Erythroblast (primary cell): ENCODE measurements at places on chromosomes 2 and 18.

DNA sequence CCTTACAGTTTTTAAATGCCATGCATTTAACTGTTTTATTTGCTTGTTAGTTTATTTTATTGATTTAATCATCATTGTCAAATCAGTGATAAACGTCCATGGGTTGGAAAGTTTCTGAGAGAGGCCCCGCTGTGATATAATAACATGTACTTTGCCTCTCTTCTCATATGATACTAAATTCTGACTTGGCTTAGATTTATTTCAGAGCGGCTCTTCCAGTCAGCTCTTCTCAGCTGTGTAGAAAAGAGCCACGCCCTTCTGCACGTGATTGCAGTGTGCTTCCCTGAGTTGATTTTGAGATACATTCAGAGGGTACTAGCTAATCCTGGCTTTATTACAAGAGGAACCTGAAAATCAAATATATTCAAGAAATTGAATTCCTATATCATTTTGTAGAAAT lies 218.6 kb downstream of the KCNE4 start:
- DNase-seq = no peak

- DNase-seq = no peak
Observed at GRCh38 chr2:222819722-222820333, 41.0 kb upstream of the ACSL3 start.

GRCh38 chr2:27729198-27729597 lies 42.3 kb upstream of the MRPL33 start:
- no peak for DNase-seq

GRCh38 chr2:134252092-134252750 lies 1.7 kb upstream of the MGAT5 start:
- DNase-seq = no peak

DNA sequence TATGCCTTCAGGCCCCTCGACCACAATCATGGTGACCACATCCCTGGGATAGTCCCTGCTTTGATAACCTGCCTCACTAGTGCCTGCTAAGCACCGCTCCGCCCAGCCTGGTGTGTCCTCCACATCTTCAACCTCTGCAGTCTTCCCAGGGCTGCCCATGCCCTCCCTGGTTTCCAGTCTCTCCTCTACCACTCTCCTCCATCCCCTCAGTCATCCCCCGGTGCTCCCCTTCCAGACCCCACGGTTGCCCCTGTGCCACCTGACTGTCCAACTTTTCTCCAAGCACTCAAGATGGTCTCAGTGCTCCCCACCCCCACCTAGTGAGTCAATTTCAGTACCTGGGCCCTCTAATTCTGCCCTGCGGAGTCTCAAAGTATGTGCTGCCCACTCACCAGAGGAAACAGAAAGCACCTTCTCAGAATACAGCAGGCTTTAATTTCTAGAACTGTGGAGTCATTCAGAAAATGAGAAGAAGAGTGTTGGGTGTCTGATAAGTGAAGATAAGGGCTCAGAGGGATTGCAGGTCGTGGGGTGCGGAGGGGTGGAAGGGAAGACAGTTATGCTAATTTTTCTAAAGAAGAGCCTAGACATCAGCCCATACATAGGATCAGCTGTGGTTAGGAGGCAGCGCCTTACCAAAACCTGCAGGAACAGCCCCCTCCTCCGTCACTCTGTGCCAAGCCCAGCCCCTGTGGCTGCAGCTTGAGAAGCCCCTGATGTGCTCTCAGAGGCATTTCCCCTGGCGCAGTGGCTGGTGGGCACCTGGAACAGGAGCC lies 53.6 kb upstream of the CAB39 start:
- peak; percentile 92 for DNase-seq

GRCh38 chr2:159090514-159091201 lies 122.2 kb downstream of the TANC1 start:
- no peak for DNase-seq

DNA sequence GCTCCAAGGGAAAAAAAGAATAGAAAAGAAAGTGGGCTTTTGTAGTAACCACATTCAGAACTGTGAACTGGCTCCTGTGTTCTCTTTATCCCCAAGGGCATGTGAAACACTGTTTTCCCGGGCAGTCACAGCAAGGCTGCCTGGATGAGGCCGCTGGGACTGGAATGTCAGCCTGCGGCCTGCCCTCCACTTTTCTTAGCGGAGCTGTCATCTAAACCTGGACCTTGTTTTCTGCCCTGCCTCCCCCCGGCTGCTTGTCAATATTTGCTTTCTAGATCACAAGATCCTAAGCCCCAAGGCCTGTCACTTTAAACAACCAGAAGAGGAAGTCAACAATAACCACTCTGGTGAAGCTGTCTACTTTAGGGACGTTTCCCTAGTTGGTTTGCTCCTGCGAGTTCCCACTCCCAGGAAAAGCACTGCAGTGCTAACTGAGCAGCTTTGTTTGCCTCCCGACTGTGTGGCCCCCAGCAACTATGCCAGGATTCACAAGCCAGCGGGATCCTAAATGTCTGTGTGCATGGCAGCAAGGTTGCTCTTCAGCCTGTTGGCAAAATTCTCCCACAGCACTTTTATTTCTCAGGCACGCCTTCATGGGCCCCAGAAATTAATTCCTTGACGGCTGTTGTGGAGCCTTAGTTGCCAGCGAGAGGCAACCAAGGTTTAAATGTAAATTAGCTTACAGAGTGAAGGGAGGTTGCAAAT lies 30.6 kb downstream of the SOWAHC start:
- no peak for DNase-seq

GRCh38 chr18:32754508-32755263 lies 18.1 kb downstream of the KLHL14 start:
- no peak for DNase-seq

DNA sequence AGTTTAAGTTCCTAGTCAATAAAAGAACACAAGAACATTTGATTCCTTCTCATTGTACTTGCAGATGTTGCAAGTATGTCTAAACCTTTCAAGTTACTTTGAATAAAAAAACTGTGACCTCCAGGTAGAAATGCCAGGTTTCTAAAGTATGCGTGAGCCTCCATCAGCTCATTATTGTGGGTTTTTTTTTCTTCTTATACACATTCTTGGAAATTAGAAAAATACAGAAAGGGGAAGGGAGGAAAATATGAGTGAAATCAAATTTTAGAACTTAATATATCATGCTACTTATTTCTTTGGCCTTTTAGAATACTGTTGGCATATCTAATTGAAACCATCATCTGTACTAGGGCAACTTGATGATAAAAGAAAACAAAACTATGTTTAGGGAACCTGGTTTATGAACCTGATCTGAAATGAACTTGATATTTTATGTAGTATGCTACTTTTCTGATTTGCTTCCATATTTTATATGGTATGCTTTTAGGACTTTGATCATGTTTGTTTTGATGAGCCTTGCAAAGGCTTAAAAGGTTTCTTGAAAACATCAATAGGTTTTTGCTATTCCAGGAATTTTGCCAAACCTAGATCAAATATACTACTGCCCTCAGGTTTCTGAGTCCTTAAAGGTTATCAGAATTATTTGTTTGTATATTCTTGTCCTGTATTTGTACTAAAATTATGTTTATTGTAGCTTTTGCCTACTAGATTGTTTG lies 130.7 kb upstream of the MAP3K20 start:
- DNase-seq = no peak

DNA sequence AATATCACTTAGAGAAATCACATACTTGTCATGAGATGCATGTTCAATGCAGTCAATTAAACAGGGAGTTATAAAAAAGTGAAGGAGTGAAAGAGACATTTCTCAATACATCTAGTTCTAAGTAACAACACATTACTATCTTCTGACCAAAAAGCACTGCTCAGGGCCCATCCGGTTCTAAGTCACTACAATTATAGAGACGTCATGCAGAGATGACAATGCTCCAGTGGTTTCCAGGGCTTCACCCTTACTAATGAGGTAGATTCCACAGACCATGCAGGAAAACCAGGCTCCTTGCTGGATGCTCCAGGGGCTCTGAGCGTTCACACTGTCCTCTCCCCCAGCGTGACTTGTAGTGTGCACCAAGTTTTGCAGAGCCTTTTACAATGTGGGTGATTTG lies 88.0 kb downstream of the FTCDNL1 start:
- no peak for DNase-seq

GRCh38 chr2:5798084-5798483 lies 105.9 kb downstream of the SOX11 start:
- no peak for DNase-seq

- DNase-seq = no peak
Observed at GRCh38 chr18:48851599-48851960, 99.2 kb downstream of the SMAD7 start.

DNA sequence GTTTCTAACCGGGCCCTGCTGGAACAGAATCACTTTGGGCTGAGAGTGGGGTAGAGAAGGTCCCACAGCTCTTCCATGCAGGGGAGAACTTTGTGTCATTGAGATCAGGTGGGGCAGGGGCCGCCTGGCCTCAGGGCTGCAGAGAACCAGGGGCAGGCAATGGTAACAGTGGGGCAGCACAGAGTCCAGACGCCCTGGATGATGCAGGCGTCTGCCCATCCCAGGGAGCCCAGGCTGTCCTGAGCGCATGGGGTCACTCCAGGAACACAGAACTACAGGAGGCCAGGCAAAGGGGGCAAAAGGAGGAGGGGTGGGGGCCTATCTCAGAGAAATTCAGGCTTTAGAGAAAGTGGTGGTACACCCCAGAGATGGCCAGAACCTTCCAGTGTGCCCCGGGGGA lies 121.3 kb downstream of the NDUFA10 start:
- DNase-seq = no peak

DNA sequence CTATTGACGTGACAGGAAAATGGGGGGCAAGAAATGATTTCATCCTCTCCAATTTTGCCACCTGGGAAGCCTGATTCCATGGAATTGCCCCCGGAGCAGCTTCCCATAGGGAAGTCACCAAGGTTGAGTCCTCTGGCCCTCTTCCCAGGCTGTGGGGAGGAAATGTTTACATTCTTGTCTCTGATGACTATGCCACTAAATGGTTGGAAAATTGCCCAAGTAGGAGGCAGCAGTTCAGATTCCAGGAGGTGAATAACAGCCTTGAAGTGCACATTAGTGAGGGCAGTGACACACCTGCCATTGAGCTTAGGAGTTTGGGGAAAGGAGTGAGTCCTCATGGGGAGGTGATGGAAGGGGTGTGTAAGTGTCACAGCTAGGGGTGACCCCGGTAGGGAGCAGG lies 449.2 kb upstream of the DCC start:
- peak; percentile 2 for DNase-seq

DNA sequence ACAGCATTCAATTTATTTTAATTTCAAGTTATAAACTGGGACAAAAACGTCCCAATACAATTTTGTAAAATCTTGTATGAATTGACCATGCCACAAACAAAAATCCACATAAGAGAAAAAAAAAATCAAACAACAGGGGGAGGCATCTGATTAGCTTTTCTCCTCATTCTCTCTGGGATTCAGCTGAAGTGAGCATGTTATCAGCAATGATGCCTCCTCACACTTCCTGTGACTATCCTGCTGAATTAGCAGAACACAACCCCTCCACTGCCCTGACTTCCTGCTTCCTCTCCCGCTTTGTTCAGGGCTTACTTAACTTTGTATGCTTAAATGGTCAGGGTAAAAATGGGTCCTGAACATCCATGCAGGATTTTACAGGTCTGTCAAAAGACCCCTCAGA lies 132.2 kb upstream of the ITGB6 start:
- no peak for DNase-seq

DNA sequence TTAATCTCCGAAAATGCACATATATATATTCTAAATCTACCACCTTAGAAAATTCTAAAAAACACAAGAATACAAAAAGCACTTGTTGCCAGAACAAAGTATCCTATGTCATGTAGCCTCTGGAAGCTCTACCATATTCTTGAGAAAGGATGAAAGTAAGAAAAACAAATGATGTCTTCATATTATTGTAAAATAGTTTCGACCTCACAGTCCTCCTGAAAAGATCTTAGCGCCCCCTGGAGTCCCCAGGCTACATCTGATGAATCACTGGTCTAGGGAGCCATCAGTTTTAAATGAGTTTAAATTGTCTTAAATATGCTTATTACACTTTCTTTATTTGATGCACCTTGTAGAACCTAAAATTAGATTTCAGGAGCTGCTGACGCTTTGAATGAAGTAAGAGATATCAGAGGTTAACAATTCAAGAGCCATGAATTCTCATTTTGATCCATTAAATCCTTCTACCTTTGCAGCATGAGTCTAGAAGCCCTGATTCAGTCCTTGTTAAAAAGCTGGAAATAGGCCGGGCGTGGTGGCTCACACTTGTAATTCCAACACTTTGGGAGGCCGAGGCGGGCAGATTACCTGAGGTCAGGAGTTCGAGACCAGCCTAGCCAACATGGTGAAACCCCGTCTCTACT lies 138.8 kb downstream of the MCFD2 start:
- DNase-seq = peak; percentile 48

DNA sequence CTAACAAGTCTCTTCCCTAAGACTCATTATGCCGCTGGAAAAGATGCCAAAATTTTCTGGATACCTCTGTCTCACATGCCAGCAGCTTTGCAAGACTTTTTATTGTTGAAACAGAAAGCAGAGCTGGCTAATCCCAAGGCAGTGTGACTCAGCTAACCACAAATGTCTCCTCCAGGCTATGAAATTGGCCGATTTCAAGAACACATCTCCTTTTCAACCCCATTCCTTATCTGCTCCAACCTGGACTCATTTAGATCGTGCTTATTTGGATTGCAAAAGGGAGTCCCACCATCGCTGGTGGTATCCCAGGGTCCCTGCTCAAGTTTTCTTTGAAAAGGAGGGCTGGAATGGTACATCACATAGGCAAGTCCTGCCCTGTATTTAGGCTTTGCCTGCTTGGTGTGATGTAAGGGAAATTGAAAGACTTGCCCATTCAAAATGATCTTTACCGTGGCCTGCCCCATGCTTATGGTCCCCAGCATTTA lies 26.3 kb downstream of the DHRS9 start:
- peak; percentile 5 for DNase-seq

- no peak for DNase-seq
Observed at GRCh38 chr2:241546771-241547498, 11.6 kb upstream of the BOK start.

GRCh38 chr2:205806143-205806905 lies 124.0 kb downstream of the NRP2 start:
- no peak for DNase-seq

- DNase-seq = no peak
Observed at GRCh38 chr2:234199996-234200395, 149.5 kb downstream of the SPP2 start.

- DNase-seq = no peak
Observed at GRCh38 chr2:119236796-119237195, 13.2 kb downstream of the STEAP3 start.

GRCh38 chr2:119859528-119859927 lies 99.8 kb downstream of the PTPN4 start:
- no peak for DNase-seq
